Left colon (tissue), 2 donors: ENCODE measurements at places on chromosomes 5 and 9. TPM values are rescaled to one million over a fixed set of nuclear protein-coding genes. Genes with fewer than 3 reads are reported as not detected.

The INSL4 gene
- total RNA-seq: not detected

The CDX1 gene
- 423 TPM for total RNA-seq

The SMIM3 gene
- 13.6 TPM for total RNA-seq

The NUTM2F gene
- not detected for total RNA-seq

DNA sequence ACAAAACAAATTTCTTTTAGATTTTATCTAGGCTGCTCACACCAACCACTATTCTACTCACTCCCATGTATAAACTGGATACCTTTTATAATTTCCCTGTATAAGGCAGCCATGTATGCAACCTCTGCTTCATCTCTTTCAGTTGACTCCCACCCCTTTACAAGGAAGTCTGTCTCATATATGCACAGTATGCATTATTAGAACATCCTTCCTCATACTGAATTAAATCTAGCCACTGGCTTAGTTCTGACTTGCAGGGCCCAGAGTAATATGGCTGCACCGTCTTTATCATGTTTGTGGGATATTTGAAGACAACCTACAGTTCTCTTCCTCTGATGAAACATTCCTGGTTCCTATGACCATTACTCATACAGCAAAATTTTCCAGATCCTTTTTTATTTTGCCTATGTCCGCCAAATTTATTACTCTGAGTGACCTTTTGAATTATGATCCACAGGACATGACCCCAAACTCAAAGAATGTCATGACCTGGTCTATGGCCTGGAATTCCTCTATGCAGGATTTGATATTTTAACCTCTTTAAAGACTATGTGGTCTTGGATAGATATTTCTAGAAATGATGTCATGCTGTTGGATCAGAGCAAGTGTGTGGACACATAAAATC is 76.6 kb upstream of the ITGA1 start:
- no peak for DNase-seq

DNA sequence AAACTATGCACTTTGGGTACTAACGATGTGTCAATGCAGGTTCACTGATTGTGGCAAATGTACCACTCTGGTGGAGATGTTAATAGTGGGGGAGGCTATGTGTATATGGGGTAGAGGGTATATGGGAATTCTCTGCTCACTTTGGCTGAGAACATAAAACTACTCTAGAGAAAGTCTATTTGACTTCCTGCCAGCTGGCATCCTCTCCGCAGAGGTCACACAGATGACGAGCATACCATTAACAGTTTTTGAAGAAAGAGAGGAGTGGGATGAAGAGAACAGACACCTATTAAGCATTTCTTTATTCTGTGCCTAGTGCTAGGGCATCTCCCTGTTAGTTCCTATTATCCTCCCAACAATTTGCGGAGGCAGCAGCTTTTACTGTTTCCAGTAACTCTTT is 58.4 kb upstream of the TRIM32 start:
- no peak for DNase-seq

DNA sequence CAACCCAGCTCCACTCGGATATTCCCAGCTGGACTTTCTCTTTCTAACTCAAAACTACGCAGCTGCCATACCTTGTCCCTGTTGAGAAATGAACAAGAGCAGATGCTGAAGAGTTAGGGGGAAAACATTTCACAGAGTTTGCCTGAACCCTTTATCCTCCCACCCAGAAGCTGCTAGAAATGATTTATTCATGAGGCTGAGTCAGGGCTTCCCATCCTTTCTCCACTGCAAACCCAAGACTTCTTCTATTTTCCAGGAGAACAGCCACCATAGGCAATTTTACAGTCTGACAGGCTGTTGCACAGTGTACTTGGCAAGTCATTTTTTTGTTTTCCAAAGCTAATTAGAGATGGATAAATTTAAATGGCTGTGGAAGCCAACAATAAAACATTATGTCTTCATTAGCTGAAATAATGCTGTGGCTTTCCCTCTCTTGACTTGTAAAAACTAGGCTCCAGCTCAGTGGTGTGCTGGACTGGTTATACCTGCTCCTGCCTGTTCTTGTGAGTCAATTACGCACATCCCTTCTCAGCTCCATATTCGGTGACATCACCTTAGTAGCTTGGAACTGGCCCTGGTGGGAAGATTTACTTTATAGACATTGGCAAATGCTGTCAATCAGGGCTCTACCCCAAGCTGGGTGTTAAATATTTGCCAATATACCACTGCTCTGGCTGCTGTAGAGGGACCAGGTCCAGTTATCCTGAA is 71.9 kb downstream of the KIF4B start:
- DNase-seq: no peak

DNA sequence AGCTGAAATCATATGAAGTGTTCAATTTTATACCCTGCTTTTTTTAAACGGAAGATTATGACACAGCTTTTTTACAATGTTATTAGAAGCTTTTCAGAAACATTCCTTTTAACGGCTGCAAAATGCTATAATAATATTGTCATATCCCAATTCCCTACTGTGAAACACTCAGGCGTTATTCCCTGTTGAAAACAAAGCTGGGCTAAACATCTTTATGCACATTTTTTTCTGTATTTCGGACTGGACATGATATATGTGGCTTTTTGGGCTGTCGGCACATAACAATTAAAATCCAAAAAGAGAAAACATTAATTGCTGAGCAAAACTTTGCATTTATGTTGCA is 12.0 kb upstream of the CTSL start:
- no peak for DNase-seq

- no peak for DNase-seq
Measured at GRCh38 chr5:151225475-151225874, 1.6 kb upstream of the CCDC69 start.
